ENCODE measurements at places on chromosomes 13 and 19.

DNA sequence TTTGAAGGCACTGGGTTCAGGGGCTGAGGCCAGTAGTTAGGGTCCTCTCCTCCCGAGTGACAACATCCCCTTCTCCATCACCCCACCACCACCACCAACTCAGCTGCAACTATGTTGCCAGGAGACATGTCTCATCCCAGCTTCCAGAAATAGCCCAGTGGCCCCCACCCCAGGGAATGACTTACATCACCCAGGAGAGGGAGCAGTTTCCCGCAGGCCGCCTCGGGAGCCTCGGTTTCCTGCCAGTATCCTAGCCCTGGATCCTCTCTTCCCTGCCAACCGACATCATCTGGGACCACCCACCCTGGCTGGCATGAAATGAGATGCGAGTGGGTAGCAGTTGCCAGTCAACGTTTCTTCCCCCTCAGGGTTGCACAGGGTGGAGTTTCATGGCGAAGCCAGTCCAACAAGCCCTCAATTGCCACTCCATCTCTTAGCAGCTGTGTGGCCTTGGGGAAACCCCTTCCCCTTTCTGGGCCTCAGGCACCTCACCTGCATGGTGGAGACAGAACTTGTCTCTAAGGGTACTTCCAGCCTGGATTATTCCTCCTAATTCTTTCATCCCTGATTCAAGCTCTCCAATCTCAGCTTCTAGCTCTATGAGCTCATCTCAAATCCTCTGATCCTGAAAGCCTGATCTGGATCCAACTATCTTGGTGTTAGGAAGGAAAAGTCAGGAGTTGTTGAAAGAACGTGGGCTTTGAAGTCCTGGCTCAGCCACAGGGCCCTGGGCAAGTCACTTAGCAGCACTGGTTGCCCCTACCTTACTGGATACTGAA, 3.9 kb upstream of the GSK3A start:
- peak; percentile 85 for DNase-seq

DNA sequence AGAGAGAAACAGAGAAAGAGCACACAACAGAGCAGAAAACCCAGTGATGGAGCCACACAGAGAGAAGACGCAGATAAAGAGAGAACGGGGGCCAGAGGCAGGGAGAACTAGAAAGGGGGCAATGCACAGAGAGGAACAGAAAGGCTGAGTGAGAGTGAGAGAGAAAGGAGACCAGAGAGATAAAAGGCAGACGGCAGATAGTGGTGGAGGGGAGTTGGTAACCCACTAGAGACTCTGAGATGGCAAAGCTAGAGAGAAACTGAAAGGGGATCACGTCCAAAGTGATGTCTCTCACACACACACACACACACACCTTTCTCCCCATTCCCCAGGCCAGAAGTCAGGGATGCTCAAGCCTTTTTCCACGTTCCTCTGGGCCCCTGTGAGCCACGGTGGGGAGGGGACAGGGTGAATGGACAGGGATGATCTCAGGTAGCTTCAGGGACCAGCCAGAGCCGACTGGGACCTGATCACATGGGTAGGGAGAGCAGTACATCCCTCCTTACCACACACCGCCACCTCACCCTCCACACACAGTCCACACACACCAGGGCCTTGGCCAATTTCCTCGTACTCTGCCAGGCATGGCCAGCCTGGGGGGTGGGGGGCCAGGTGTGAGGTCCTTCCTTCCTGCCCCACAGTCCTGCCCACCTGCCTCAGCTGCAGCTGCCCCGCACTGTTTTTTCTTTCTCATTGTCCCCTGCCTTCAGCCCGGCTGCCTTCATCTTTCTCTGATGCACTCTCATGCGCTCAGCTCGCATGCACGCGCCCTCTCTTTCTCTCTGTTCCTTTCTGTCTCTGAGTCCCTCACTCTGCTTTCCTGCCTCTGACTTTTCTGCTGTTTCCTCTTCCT, 22.5 kb upstream of the POU2F2 start:
- no peak for DNase-seq

- peak; percentile 67 for DNase-seq
Observed at GRCh38 chr13:97028441-97029299, 34.4 kb upstream of the OXGR1 start.

- no peak for DNase-seq
Observed at GRCh38 chr13:50724913-50725312, 118.6 kb downstream of the DLEU7 start.

- DNase-seq: no peak
Observed at GRCh38 chr13:67100730-67101129, 129.4 kb downstream of the PCDH9 start.

DNA sequence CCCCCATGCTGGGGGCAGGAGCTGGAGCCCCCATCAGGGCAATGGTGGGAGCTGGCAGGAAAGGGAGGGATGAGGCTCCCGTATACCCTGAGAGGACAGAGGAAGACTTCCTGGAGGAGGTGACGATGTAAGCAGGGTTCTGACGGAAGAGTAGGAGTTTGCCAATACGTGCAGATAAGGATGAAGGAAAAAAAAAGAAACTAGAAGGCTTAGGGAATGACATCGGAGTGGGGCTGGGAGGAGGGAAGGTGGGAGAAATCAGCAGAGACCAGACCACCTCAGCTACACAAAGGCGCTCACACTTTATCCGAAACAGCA, 32.3 kb downstream of the ARHGEF18 start:
- DNase-seq: no peak

DNA sequence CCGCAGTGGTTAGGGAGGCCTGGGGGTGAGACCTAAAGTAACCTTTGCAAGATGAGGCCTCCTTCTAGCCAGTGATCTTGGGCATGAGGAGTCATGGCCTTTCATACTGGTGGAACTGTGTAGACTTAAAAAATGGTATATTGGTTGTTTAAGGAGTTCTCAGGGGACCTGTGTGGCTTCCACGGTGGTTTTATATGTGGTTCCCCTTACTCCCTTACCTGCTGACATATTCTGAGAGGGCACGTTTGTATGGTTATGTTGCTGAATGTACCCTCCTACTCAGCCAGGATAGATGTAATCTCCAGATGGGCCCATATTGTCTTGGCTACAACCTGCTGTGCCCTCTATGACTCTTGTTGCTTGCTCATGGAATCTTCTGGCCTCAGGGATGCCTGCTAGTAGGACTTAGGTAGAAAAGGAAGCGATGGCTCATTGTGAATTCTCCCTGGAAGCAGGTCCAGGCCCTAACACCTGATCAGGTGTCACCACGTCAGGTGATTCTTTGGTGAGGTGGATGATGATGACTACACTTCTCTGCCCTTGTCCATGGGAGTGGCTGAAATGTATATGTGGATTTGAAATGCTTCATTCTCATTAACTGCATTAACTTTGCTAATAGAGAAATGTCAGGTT, 1.8 kb downstream of the ZNF460 start:
- DNase-seq: no peak

DNA sequence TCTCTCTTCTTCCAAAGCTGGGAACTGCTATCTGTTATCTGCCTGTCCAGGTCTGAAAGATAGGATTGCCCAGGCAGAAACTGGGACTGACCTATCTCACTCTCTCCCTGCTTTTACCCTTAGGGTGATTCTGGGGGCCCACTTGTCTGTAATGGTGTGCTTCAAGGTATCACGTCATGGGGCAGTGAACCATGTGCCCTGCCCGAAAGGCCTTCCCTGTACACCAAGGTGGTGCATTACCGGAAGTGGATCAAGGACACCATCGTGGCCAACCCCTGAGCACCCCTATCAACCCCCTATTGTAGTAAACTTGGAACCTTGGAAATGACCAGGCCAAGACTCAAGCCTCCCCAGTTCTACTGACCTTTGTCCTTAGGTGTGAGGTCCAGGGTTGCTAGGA, 5.1 kb downstream of the KLK3 start:
- DNase-seq: no peak

GRCh38 chr13:99293178-99293577, 14.0 kb downstream of the GPR183 start:
- DNase-seq: no peak

DNA sequence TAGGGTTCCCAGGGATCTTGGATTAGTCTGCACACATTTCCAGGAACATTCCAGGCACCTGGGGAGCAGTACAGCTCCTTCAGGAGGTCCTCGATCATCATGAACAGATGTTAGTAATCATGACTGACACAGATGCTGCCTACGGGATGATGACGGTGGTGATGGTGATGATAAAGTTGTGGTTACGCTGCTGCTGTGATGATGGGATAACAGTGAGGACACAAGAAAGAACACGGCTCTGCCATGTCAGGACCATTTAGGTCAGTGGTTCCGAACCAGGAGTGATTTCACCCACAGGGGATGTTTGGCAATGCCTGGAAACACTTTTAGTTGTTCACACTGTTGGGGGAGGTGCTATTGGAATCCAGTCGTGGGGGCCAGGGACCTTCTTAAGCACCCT, 1193.0 kb downstream of the UQCRFS1 start:
- no peak for DNase-seq

DNA sequence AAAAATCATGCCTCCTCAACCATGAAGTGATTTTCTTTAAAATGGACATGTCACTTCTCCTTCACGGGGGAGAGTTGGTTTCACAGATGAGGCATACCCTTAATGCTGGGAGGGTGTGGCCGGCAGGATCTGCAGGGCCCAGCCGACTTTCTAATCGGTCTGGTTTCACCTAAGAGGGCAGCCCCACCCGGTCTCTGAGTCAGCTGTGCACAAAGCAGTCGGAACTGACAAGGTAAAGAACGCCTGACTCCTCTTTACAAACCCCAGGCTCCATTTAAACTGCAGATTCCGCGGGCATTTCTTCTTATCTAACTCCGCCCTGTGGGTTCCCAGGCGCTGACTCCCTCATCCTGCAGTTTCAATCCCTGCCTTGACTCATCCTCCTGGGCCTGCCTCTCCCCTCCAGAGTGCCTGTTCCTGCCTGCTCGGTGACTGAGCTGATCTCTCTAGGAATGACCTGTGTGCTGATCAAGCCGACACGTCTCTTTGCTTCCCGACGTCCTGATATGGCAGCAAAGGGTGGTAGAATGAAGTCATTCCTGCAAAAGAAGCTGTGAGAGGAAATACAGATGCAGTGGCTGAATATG, 63.4 kb downstream of the EFNB2 start:
- peak; percentile 89 for DNase-seq

DNA sequence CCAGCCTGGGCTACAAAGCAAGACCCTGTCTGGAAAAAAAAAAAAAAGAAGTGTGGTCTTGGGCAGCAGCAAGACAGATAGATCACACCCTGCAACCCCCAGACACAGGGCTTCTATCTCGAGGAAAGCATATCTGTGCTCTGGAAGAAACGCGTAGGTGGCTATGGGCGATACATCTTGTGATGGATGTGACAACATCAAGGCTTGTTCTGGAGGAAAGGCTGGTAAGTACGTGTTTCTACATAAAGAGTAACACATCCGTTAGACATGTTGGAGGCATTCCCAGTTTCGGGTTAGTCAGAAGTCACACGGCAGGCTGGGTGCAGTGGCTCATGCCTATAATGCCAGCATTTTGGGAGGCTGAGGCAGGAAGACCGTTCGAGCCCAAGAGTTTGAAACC, 6.6 kb upstream of the DHDH start:
- DNase-seq: peak; percentile 100

DNA sequence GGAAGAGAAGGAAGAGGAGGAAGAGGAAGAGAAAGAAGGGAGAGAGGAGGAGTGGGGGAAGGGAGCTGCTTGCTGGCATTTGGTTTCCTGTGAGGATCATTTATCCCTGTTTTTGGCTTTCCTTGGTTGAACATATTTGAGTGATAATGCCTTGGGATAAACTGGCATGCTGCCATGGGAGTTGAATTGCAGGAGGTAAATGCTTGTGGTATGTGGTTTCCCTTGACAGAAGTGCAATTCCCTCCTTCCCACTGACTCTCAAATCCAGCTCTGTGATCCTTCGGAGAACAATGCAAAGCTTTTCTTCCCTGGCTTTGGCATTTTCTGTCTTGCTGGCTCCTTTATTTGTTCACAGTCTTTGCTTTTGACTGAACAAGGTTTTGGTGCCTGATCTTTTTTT, 27.2 kb upstream of the CBY2 start:
- DNase-seq: peak; percentile 77

- no peak for DNase-seq
Observed at GRCh38 chr13:64277097-64277496, 2861.4 kb upstream of the PCDH20 start.

- no peak for DNase-seq
Observed at GRCh38 chr13:27744801-27745200, 47.5 kb upstream of the GSX1 start.

DNA sequence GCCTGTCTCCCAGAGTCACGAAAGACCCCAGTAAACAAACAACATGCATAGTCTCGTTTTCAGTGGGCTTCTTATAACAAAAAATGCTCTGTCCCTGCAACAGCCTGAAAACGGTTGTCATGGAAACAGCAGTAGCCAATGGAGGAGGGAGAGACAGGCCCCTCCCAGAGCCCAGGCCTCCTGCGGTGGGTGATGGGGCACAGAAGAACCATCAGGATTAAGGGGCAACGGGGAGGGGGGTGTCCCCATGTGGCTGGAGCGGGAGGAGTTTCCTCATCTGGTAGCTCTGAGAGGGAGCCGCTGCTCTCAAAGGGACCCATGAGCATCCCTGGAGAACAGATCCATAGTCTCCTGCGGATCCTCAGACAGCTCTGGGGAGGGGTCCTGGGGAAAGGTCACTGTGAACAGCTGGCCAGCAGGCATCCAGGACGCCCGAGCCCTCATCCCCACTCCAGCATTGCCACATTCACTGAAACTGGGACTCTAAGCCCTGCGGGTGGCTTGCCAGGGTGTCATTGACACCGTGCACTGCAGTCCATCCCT, 37.5 kb upstream of the PNMA8B start:
- DNase-seq: no peak

DNA sequence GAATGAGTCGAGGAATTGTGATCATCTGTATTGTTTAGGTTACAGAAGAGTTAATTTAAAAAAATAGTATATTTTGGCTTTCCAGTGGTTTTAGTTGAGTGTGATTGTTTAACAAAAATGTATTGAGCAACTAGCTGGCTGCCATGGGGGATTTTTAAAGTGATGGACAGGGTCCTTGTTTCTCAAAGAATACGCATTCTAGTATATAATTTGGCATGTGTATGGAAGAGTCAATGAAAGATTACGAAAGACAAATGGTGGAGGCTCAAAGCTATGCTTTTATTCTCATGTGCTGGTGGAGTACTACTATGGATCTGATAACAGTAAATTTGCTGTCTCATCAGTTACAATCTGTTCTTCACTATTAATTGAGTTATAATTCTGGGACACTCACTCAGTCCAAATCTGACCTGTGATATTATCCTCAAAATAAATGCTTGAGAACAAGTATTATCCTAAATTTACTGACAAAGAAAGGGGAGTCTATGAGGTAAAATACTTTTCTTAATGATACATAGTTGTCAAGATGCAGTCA, 240.0 kb downstream of the GPC6 start:
- DNase-seq: no peak

GRCh38 chr19:31553846-31554215, 204.6 kb upstream of the TSHZ3 start:
- no peak for DNase-seq

GRCh38 chr19:18287836-18288772, 6.7 kb upstream of the JUND start:
- DNase-seq: no peak

GRCh38 chr19:54430306-54431254, 15.3 kb downstream of the TTYH1 start:
- DNase-seq: no peak

GRCh38 chr19:28436320-28436719, 776.6 kb downstream of the UQCRFS1 start:
- DNase-seq: no peak

GRCh38 chr13:34363266-34363665, 545.3 kb downstream of the RFC3 start:
- peak; percentile 26 for DNase-seq

- DNase-seq: no peak
Observed at GRCh38 chr19:15788594-15789270, 1.3 kb downstream of the OR10H5 start.
